Activated T-cell treated with anti-CD3 and anti-CD28 coated beads, Interleukin-2, amount 50 U/mL, for 24 hours (primary cell): ENCODE measurements at places on chromosomes 3 and 15.

- H3K27me3 ChIP-seq, result no peaks in the 10 kb centered on the region
- DNase-seq, result no peak
- H3K36me3 ChIP-seq, result peaks cover 60% of the 10 kb centered on the region
- H3K27ac ChIP-seq, result no peak overlapping the region
Observed at GRCh38 chr3:33704891-33705290, 13.2 kb downstream of the CLASP2 start.

DNA sequence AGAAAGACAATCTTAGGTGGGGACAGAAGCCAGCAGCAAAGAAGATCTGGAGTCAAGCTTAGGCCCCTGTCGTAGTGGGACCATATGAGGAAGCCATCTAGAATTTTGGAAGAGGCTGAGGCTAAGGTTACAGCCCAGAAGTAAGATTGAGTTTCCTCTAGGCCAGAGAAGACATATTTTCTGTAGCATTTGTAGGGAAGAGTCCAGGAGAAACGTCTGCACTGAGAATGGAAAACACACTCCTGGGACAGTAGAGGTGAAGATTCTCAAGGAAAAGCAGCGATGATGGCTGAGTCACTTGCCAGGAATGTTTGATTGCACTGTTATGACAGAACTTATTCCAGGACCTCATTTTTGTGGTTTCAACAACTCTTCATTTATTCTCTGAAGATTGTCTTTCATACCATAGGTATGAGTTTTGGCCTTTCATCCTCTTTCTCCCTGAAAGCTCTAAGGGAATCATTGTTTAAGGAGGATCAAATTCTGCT lies 107.2 kb downstream of the GTPBP8 start:
- H3K27ac ChIP-seq, result no peak overlapping the region
- H3K27me3 ChIP-seq, result no peaks in the 10 kb centered on the region
- H3K36me3 ChIP-seq, result no peaks in the 10 kb centered on the region
- DNase-seq, result no peak

- no peak overlapping the region for H3K4me3 ChIP-seq
- H3K27me3 ChIP-seq, result no peaks in the 10 kb centered on the region
- H3K36me3 ChIP-seq, result peaks cover 84% of the 10 kb centered on the region
- no peak for DNase-seq
- H3K27ac ChIP-seq, result peak overlapping the region; percentile 22
Observed at GRCh38 chr3:52401551-52401950, 43.4 kb downstream of the SEMA3G start.

- H3K27ac ChIP-seq, result no peak overlapping the region
- no peak overlapping the region for H3K4me3 ChIP-seq
- H3K36me3 ChIP-seq, result no peaks in the 10 kb centered on the region
- no peak for DNase-seq
- no peaks in the 10 kb centered on the region for H3K27me3 ChIP-seq
Observed at GRCh38 chr3:137300703-137301102, 342.9 kb downstream of the IL20RB start.

GRCh38 chr3:24522146-24522579 lies 27.5 kb upstream of the THRB start:
- H3K27ac ChIP-seq, result no peak overlapping the region
- peaks cover 59% of the 10 kb centered on the region for H3K27me3 ChIP-seq
- no peak for DNase-seq
- peaks cover 1% of the 10 kb centered on the region for H3K4me1 ChIP-seq
- no peak overlapping the region for H3K4me3 ChIP-seq

DNA sequence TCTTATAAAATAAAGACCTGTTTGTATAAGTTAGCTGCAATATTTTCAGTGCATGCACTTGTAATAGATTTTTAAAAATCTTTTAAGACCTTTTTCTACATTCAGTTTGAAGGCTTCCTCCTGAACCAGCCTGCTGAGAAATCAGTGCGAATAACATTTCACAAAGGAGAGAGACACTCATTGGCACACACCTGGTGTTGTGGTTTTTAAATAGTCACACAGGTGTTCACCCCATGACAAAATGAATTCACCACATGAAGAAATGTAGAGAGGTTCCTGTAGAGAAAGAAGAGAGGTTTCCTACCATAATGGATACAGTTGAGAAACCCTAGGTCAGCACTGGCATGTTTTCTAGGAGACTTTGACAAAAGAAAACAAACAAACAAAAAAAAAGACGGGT lies 237.3 kb downstream of the CNTN6 start:
- no peak overlapping the region for H3K27ac ChIP-seq
- DNase-seq, result no peak
- no peaks in the 10 kb centered on the region for H3K27me3 ChIP-seq
- no peak overlapping the region for H3K4me3 ChIP-seq
- no peaks in the 10 kb centered on the region for H3K36me3 ChIP-seq

- DNase-seq, result peak; percentile 74
- no peak overlapping the region for H3K4me3 ChIP-seq
- peaks cover 10% of the 10 kb centered on the region for H3K4me1 ChIP-seq
Observed at GRCh38 chr15:77634266-77634962, 1.7 kb upstream of the LINGO1 start.

GRCh38 chr15:58469432-58470353 lies 37.9 kb downstream of the LIPC start:
- no peak overlapping the region for H3K4me3 ChIP-seq
- DNase-seq, result no peak
- no peaks in the 10 kb centered on the region for H3K27me3 ChIP-seq

GRCh38 chr3:150312018-150312657 lies 96.0 kb upstream of the TSC22D2 start:
- no peak overlapping the region for H3K4me3 ChIP-seq
- H3K36me3 ChIP-seq, result no peaks in the 10 kb centered on the region
- H3K4me1 ChIP-seq, result no peaks in the 10 kb centered on the region
- DNase-seq, result no peak

DNA sequence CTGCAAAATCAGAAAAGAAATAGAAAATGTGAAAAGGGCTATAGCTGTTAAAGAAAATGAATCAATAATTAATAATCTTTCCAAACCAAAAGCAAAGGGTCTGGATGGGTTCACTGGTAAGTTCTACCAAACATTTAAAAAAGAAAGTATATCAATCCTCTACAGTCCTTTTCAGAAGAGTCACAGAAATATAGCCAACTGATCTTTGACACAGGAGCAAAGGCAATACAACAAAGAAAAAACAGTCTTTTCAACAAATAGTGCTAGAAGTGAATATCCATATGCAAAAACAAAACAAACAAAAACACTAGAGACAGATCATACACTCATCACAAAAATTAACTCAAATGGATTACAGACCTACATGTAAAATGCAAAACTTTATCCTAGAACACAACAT lies 32.6 kb downstream of the RFX7 start:
- peaks cover 46% of the 10 kb centered on the region for H3K4me1 ChIP-seq
- peaks cover 37% of the 10 kb centered on the region for H3K36me3 ChIP-seq
- H3K27me3 ChIP-seq, result no peaks in the 10 kb centered on the region
- no peak overlapping the region for H3K27ac ChIP-seq
- DNase-seq, result no peak

DNA sequence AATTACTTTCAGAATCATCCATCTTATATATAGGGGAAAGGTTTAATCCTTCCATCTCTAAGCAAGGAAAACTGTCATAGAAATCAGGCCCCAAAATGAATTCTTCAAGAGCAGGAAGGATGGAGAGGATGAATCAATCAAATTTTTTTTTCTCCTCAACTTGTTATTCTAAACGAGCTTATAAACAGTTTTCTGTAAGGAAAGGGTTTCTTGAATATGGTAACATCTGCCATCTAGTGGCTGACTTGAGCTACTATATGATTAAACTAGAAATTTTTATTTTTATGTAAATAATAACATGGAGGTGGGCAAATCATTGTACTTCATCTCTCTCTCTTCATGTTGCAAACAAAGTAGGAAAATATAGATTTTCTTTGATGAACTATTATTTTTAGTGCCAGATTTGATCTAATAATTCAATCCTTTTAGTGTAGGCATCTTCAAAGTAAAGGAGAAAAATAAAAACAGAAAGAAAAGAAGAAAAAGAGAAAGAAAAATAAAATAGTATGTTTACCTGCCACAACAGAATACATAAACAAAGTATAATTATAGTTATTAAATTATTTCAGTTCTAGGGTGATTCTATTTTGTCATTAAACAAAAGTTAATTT lies 146.6 kb downstream of the SERPINI1 start:
- no peaks in the 10 kb centered on the region for H3K36me3 ChIP-seq
- no peak overlapping the region for H3K4me3 ChIP-seq
- H3K4me1 ChIP-seq, result peaks cover 4% of the 10 kb centered on the region
- peaks cover 8% of the 10 kb centered on the region for H3K27me3 ChIP-seq
- no peak for DNase-seq

DNA sequence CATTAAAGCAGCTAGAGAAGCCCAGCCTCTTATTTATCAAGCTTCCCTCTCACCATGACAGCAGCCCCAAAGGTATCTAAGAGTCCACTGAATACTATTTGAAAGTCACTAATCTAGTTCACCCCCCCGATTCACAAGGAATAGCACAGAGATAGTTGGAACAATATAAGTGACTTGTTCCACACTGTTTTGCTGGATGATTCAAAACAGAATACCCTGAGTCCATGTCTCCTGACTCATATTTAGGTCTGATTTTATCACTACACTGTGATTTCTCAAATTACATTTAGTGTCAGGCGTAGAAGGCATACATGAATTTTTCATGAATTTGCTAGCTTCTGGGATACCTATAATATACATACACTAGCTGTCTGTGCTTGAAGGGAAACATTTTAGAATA lies 18.7 kb upstream of the EOGT start:
- H3K4me3 ChIP-seq, result no peak overlapping the region
- no peaks in the 10 kb centered on the region for H3K27me3 ChIP-seq
- peaks cover 23% of the 10 kb centered on the region for H3K4me1 ChIP-seq
- no peak for DNase-seq
- H3K27ac ChIP-seq, result peak overlapping the region; percentile 52
- peaks cover 84% of the 10 kb centered on the region for H3K36me3 ChIP-seq

- H3K27me3 ChIP-seq, result no peaks in the 10 kb centered on the region
- no peak overlapping the region for H3K27ac ChIP-seq
- no peaks in the 10 kb centered on the region for H3K4me1 ChIP-seq
- no peak overlapping the region for H3K4me3 ChIP-seq
- no peak for DNase-seq
- no peaks in the 10 kb centered on the region for H3K36me3 ChIP-seq
Observed at GRCh38 chr3:140902791-140903190, 38.8 kb upstream of the SLC25A36 start.

GRCh38 chr3:30496066-30496966 lies 110.1 kb upstream of the TGFBR2 start:
- H3K4me1 ChIP-seq, result peaks cover 40% of the 10 kb centered on the region
- H3K36me3 ChIP-seq, result no peaks in the 10 kb centered on the region
